ENCODE measurements at places on chromosomes 13 and 19. TPM values are rescaled to one million over a fixed set of nuclear protein-coding genes. Genes with fewer than 3 reads are reported as not detected.

DNA sequence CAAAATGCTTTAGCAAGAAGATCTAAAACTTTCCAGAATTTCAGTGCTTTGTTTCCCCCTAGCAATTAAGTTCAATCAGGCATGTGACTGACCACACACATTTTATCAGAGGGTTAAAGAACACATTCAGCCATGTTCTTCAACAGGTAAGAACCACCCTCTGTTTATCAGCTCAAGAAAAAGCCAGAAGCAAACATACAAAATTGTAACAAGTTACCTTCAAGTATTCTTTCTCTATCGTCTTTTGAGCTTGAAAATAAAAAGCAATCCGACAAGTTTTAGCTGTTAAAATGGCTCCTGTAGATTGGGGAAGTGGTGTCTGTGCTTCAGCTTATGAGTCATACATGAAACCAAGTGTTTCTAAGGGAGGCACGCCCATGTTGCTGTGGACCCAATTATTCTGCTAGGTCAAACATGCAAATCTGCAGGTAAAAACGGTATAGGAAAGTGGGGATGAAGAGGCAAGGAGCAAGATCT, at the start of gene ELF1:
TSS of gene ELF1 (minus strand) at position 306 of the 477 bp plus-strand sequence. CDS start 37,262 bp downstream, outside the sequence.
- peaks cover 34% of the 10 kb centered on the region for H3K4me1 ChIP-seq
- no peaks in the 10 kb centered on the region for H3K27me3 ChIP-seq
- H3K36me3 ChIP-seq: no peaks in the 10 kb centered on the region

DNA sequence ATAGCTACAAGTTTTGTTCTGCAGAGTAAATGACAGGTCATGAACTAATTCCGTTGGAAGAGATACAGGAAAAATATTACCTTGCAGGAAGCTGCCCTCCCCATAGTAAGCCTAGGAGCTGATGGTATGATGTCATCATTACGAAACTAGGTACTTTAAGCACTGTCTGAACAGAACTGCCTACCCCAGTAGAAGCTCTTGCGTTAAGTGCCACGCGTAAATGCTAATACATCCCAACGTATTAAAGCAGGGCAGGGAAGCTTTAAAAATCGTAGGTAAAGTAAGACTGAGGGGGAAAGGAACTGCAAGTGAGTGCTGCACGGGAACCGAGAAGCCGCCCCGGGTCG, 572 bp downstream of the UGGT2 start:
- H3K27me3 ChIP-seq: no peaks in the 10 kb centered on the region
- no peak overlapping the region for H3K27ac ChIP-seq

Gene BLVRB
- 25.4 TPM for polyA plus RNA-seq

- no peak for DNase-seq
- peaks cover 8% of the 10 kb centered on the region for H3K36me3 ChIP-seq
- no peak overlapping the region for H3K4me3 ChIP-seq
- H3K27ac ChIP-seq: no peak overlapping the region
Measured at GRCh38 chr13:94622344-94622743, 20.7 kb downstream of the GPR180 start.

- DNase-seq: no peak
- no peaks in the 10 kb centered on the region for H3K36me3 ChIP-seq
- H3K27ac ChIP-seq: no peak overlapping the region
- no peaks in the 10 kb centered on the region for H3K4me1 ChIP-seq
Measured at GRCh38 chr19:55528030-55528803, 8.7 kb downstream of the SBK2 start.

DNA sequence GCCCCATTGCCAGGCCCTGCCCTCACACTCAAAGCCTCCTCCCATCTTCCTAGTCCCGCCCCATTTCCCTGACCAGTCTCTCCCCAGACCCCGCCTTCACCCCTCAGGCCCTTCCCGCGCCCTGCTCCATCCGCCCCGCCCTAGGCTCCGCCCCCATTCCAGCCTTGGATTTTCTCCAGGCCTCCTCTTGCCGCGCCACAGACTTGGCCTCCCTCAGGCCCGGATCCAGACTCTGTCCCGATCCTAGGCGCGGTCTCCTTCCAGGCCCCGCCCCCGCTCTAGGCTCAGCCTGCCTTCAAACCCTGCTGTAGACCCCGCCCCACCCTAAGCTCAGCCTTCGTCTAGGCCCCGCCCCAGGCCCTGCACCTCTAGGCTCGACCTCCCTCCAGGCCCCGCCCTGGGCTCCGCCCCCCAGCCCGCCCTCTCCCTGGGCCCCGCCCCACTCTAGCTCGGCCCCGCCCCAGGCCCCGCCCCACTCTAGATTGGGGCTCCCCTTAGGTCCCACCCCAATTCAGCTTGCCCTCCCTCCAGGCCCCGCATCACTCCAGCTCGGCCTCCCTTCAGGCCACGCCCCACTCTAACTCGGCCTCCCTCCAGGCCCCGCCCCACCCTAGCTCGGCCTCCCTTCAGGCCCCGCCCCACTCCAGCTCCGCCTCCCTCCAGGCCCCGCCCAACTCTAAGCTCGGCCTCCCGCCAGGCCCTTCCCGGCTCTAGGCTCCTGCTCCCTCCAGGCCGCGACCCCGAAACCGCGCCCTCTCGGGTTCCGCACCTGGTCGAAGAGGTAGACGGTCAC, 18.5 kb downstream of the LMTK3 start:
- no peak overlapping the region for H3K27ac ChIP-seq
- H3K36me3 ChIP-seq: no peaks in the 10 kb centered on the region
- peaks cover 40% of the 10 kb centered on the region for H3K4me1 ChIP-seq
- DNase-seq: peak; percentile 79

Gene FXYD1
- 0.58 TPM for polyA plus RNA-seq

Gene CCDC70
- polyA plus RNA-seq: not detected

- no peaks in the 10 kb centered on the region for H3K27me3 ChIP-seq
- H3K27ac ChIP-seq: no peak overlapping the region
- no peaks in the 10 kb centered on the region for H3K36me3 ChIP-seq
- no peak for DNase-seq
Measured at GRCh38 chr13:29501674-29502073, 93.8 kb downstream of the SLC7A1 start.

Gene PCSK4
- not detected for polyA plus RNA-seq

Gene RFPL4A
- not detected for polyA plus RNA-seq

GRCh38 chr19:21603431-21604231, 98.2 kb downstream of the ZNF429 start:
- H3K4me1 ChIP-seq: peaks cover 18% of the 10 kb centered on the region
- no peaks in the 10 kb centered on the region for H3K27me3 ChIP-seq
- peak overlapping the region; percentile 45 for H3K4me3 ChIP-seq
- no peak for DNase-seq
- H3K27ac ChIP-seq: no peak overlapping the region

DNA sequence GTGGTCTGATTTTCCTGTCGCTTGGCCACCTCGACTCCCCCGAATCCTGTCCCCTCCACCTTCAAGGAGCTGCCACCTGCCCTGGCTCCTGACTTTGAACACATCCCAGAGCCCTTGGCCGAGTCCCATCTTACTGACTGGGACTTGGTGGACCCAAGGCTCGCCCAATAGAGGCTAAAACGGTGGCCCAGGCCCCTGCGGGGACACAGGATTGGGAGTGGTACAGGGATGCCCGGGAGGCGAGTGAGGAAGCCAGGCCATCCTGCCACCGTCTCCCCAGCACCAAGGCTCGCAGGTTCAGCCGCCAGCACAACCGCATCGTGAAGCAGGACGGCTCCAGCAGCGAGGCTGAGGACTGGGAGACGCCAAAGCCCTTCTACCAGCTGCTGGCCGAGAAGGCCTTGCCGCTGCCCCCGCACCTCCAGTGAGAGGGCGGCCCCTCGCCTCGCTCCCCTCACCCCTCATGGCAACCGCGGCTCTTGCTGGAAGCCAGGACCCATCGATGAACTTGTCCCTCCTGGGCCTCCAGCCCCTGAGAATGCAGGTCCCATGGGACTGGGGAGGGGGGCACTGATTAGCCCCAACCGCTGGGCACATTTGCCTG, 5.3 kb downstream of the SIX5 start:
- no peaks in the 10 kb centered on the region for H3K27me3 ChIP-seq
- no peaks in the 10 kb centered on the region for H3K36me3 ChIP-seq
- no peak overlapping the region for H3K4me3 ChIP-seq
- DNase-seq: no peak
- H3K4me1 ChIP-seq: peaks cover 5% of the 10 kb centered on the region
- no peak overlapping the region for H3K27ac ChIP-seq

- H3K27me3 ChIP-seq: no peaks in the 10 kb centered on the region
- no peak overlapping the region for H3K4me3 ChIP-seq
- H3K27ac ChIP-seq: no peak overlapping the region
- DNase-seq: no peak
- no peaks in the 10 kb centered on the region for H3K4me1 ChIP-seq
- peaks cover 33% of the 10 kb centered on the region for H3K36me3 ChIP-seq
Measured at GRCh38 chr19:40257096-40257517, 28.0 kb downstream of the AKT2 start.

Gene BRME1
- 0.41 TPM for polyA plus RNA-seq

Gene B3GNT3
- 0.72 TPM for polyA plus RNA-seq

DNA sequence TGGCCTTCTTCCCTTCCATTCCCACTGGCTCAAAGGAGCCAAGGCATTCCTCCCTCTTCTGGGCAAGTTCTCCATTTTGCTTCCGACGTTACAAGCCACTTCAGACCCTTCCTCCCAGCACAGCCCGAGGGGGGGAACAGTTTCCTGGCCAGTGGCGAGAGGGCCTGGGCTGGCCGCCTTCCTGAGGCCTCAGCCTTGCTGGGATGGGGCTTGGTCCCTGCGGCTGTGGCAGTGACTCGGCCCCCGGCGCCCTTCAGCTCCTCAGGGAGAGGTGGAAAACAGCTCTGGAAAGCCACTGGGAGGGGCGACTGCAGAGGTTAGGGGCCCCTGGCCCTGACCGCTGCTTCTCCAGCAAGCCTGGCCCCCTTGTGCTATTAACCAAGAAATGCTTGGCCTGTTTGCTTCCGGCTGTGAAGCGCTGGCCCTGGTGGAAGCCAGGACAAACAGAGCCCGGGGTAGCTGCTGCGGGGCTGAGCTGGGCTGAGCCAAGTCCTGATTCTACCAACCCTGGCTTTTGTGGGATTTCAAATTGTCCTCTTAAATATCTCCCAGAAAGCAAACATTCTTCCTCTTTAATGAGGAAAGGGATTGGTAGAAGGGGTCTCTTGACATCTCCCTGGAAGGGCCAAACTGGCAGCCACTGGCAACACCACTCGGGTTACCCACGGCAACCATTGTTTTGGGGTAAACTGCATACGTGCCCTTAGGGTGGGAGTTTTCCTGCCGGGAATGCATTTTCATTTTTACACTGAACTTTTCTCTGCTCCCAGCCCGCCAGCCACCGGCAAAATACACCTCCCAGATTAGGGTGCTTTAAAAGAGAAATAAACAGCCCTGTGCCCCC, 38.7 kb downstream of the C13orf46 start:
- H3K27ac ChIP-seq: no peak overlapping the region
- no peaks in the 10 kb centered on the region for H3K27me3 ChIP-seq
- no peaks in the 10 kb centered on the region for H3K36me3 ChIP-seq
- peaks cover 10% of the 10 kb centered on the region for H3K4me1 ChIP-seq
- peak; percentile 22 for DNase-seq

GRCh38 chr19:17227798-17228367, 1.9 kb downstream of the OCEL1 start:
- no peak for DNase-seq
- no peak overlapping the region for H3K27ac ChIP-seq
- no peaks in the 10 kb centered on the region for H3K27me3 ChIP-seq
- peaks cover 7% of the 10 kb centered on the region for H3K36me3 ChIP-seq

GRCh38 chr19:10891405-10892086, 20.2 kb downstream of the CARM1 start:
- peaks cover under 1% of the 10 kb centered on the region for H3K4me1 ChIP-seq
- no peak overlapping the region for H3K4me3 ChIP-seq
- no peaks in the 10 kb centered on the region for H3K36me3 ChIP-seq
- H3K27me3 ChIP-seq: no peaks in the 10 kb centered on the region
- H3K27ac ChIP-seq: no peak overlapping the region
- no peak for DNase-seq

DNA sequence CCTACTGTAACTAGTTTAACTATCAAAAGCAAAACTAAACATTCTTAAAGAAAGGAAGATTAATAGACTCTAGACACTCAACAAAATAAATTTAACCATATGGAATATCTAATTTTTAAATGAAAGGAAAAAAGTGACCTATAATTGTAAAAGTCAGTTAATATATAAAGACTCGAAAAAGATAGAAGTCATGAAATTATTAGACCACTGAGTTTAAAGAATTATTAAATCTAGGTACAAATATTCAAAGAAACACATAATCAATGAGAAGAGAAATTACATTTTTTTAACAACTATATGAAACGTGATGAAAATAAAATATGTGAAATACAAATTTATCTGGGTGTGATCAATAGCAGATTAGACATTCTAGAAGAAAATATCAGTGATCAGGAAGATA, 706.8 kb upstream of the PCDH20 start:
- no peak overlapping the region for H3K4me3 ChIP-seq
- no peaks in the 10 kb centered on the region for H3K27me3 ChIP-seq
- no peaks in the 10 kb centered on the region for H3K4me1 ChIP-seq
- H3K27ac ChIP-seq: no peak overlapping the region
- no peak for DNase-seq

DNA sequence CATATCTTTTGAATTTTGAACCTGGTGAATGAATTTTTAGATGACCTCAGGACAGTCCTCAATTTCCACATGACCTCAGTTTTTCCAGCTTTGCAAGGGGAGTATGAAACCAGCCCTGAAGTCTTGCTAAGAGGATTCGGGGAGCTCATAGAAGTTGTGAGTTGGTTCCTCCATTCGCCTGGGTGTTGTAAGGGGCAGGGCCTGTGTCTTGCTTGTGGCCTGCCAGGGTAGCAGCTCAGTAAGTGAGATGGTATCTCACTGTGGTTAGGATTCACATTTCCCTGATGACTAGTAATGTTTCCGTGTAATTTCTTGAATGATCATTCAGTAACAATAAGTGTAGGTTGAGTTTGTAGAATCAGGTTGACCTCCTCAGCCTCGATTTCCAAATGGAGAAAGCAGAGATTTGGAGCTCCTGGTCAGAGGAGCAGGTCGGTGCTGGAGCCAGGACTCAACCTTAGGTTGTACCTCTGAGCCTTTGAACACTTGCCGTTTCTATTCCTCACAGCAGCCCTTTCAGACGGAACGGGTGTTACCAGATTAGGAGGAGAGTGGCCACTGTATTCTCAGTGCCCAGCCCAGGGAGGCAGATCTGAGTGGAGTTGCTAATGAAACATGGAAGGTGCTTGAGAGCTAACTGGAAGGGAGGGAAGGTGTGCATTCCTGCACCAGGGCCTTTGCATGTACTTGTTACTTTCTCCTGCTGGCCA, 14.6 kb downstream of the NACC1 start:
- no peaks in the 10 kb centered on the region for H3K27me3 ChIP-seq
- DNase-seq: peak; percentile 52
- H3K4me1 ChIP-seq: peaks cover 34% of the 10 kb centered on the region
- no peak overlapping the region for H3K27ac ChIP-seq
- H3K4me3 ChIP-seq: peak overlapping the region; percentile 1
- peaks cover 9% of the 10 kb centered on the region for H3K36me3 ChIP-seq

- H3K27me3 ChIP-seq: no peaks in the 10 kb centered on the region
- H3K36me3 ChIP-seq: no peaks in the 10 kb centered on the region
- no peaks in the 10 kb centered on the region for H3K4me1 ChIP-seq
- H3K27ac ChIP-seq: no peak overlapping the region
Measured at GRCh38 chr19:33840783-33841182, 44.1 kb downstream of the KCTD15 start.

DNA sequence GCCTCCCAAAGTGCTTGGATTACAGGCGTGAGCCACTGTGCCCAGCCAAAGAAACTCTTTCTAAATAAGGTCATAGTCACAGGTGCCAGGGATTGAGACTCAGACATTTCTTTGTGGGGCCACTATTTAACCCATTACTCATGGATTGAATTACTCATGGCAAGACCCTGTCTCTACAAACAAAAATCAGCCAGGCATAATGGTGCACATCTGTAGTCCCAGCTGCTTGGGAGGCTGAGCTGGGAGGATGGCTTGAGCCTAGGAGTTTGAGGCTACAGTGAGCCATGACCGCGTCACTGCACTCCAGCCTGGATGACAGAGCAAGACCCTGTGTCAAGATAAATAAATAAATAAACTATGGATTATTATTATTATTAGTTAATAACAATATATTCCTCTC, 3.6 kb upstream of the KLF2 start:
- DNase-seq: no peak
- no peaks in the 10 kb centered on the region for H3K27me3 ChIP-seq

Measured in CD4-positive, alpha-beta memory T cell (primary cell).